ENCODE measurements at places on chromosomes 2 and 18.

DNA sequence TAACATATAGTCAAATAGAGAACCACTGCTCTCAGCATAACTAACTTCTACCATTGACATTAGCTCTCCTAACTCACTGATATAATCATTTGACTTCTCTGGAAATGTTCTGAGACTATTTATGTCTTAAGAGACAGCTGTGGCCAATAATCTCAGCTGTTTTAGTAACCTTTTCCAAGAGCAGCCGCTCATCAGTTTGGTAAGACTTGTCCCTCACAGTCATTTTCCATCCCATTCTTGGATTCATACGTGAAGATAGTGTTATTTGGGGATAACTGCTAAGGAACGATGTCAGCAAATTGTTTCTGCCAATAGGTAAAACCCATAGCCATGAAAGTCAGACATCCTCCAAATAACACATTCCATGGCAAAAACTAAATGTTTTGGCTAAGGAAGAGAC is 127.8 kb downstream of the LNPK start:
- DNase-seq: no peak

- DNase-seq: no peak
Measured at GRCh38 chr2:96680561-96681141, 38.1 kb downstream of the FER1L5 start.

GRCh38 chr2:127624756-127625571 is 21.0 kb upstream of the GPR17 start:
- DNase-seq: no peak

GRCh38 chr2:27756544-27757498 is 14.7 kb upstream of the MRPL33 start:
- no peak for DNase-seq

DNA sequence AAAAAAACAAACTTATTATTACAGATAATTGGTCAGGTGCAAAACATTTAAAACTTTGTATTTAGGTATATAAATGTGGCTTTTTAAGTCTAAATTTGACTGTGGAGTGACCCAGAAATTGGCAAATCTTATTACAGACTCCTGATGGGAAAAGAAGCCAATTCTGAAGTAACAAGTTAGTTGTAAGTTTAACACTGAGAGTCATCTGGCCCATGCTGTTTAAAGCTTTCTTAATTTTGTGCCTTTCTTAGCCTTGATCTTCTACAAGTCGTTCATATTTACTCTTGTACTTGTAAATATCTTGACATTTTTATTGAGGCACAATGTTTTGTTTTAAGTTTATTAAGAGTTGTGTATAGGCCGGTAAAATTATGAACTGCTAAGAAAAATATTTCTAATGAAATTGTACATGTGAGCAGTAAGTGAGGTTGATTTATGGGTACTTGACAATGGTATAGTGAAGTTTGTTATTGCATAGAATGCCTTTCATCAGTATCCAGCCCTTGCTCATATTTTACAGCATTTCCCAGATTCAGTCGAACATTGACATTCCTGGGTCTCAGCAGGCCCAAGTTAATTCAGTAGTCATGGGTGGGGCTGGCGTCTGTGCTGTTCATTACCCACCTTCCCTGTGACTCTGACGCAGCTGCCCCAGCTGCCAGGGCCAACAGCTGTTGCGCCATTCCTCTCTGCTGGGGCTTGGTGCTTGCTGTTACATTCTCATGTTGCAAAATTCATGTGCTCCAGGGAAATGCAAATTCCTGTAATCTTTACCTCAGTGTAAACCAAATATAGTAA is 121.4 kb downstream of the ZNF236 start:
- DNase-seq: no peak

DNA sequence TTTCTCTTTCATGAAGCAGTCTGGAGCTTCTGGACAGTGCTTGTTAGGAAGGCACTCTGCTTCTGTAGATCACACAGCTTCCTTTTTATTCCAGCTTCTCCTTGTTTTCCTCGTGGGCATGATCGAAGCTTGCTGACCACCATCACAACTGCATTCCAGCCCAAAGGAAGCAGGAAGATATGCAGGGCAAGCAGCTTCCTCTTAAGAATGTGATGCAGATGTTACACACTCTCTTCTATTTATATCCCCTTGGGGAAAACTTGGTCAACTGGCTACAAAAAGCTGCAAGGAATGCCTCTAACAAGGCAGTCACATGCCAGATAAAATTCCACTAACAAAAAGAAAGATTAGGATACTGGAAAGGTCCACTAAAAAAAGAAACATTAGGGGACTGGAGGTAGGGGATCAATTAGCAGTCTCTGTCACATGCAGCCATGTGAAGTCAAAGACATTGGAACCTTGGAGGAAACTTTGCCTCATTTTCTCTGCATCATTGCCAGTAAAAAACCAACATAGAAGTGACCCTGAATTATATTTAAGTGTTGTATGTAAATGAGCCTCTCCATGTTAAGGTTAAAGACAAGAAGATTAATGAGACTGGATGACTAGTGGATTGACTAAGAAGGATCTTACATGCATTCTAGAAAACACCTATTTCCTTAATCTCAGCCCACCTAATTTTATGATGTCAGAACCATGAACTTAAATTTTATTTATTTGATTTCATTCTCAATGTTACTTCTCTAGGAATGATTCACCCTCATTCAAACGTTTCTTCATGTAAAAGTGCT is 98.3 kb downstream of the NAB1 start:
- no peak for DNase-seq

- no peak for DNase-seq
Measured at GRCh38 chr18:25250474-25250851, 101.5 kb downstream of the ZNF521 start.

DNA sequence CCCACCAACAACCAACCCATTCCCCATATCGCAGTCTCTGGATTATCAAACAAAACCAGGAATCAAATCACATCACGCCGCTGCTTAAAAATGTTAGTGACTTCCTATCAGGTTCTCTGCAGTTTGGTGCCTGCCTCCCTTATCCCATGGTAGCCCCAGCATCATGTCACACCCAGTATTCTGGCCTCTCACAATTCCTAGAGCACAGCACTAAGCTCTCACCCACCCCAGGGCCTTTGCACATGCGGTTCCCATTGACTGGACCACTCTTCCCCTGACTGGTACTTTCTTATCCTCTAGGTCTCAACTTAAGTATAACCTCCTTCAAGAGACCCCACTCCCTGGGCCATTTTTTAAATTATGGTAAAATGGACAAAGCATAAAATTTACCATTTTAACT is 12.8 kb downstream of the ATP8B1 start:
- no peak for DNase-seq
